Endothelial cell (in vitro differentiated cells): ENCODE measurements at places on chromosomes 2 and 18.

- no peak overlapping the region for H3K4me3 ChIP-seq
- H3K36me3 ChIP-seq, result no peaks in the 10 kb centered on the region
- no peak overlapping the region for H3K27ac ChIP-seq
- H3K4me1 ChIP-seq, result peaks cover 3% of the 10 kb centered on the region
- DNase-seq, result no peak
Measured at GRCh38 chr18:11502368-11502767, 107.0 kb upstream of the SLC35G4 start.

DNA sequence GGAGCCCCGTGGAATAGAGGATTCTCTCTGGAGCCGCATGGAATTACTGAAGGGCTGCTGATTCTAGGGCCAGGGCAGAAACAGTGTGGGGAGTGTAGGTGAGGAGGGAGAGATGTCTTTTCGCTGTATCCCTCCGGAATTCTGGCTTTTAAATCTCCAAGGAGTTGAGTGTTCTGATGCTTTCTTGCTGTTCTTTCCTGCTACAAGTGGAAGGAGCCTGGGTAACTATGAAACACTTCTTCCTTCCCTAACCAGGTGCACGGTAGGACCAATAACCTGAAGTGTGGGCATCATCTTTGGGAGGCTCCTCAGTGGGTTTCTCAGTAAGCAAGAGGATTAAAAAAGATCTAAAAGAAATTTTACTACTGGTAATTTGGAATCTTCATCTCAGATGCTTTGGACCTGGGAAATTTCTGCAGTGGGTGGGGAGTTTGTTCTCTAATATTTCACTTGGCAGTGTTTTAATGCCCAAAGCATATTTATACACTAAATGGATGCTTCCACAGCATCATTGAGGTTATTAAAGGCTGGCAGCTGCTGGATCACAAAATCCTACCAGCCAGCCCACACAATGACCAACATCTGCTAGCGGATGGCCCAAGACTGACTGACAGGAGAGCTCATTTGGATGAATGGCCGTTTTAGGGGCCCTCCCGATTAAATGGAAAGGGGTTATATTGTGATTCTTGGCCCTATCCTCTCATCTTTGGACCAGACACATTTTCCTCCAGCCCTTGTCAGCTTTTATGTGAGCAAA is 2.1 kb downstream of the EML6 start:
- DNase-seq, result peak; percentile 4
- peak overlapping the region; percentile 89 for H3K4me3 ChIP-seq
- peaks cover 11% of the 10 kb centered on the region for H3K4me1 ChIP-seq
- H3K27me3 ChIP-seq, result peaks cover 16% of the 10 kb centered on the region

GRCh38 chr2:65939687-65940086 is 495.2 kb upstream of the MEIS1 start:
- H3K4me1 ChIP-seq, result peaks cover 7% of the 10 kb centered on the region
- H3K36me3 ChIP-seq, result no peaks in the 10 kb centered on the region
- H3K27ac ChIP-seq, result no peak overlapping the region
- no peak for DNase-seq
- no peak overlapping the region for H3K4me3 ChIP-seq

DNA sequence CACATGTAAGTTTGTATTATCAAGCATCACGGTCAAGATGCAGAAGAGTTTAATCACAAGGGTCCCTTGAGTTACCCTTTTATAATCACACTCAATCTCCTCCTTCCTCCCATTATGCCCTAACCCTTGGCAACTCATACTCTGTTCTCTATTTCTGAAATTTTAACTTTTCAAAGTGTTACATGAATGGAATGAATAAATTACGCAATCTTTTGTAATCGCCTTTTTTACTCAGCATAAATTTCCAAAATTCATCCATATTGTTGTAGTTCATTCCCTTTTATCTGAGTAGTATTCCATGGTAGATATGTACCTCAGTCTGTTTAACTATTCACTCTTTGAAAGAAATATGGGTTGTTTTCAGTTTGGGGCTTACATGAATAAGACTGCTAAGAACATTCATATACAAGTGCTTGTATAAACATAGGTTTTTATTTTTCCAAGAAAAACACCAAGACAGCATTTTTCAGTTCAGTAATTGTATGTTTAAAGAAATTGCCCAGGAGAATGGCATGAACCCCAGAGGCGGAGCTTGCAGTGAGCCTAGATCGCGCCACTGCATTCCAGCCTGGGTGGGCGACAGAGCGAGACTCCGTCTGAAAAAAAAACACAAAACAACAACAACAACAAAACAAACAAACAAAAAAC is 430.9 kb upstream of the KCNH7 start:
- no peak overlapping the region for H3K4me3 ChIP-seq
- peaks cover under 1% of the 10 kb centered on the region for H3K4me1 ChIP-seq
- H3K27ac ChIP-seq, result no peak overlapping the region

GRCh38 chr2:70946832-70947442 is 11.2 kb downstream of the ATP6V1B1 start:
- no peak overlapping the region for H3K27ac ChIP-seq
- peak; percentile 71 for DNase-seq
- H3K36me3 ChIP-seq, result peaks cover 5% of the 10 kb centered on the region
- H3K27me3 ChIP-seq, result peaks cover 9% of the 10 kb centered on the region

DNA sequence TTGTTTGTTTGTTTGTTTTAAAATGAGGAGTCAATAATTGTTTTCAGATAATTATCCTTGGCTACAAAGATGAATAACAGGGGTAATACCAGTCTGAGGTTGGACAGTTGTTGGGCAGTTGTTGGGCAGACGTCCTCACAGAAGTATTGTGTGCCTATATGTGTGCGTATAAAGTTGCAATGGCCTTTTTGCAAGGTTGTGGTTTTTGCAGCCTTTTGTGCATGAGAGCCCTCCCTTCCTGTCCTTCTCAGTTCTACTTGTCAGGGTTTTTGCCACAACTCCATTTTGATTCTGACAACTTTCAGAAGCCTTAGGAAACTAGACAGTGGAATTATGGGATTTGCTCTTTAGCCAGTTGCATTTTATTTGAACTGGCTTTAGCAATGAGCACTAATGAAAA is 6.0 kb upstream of the STK39 start:
- no peaks in the 10 kb centered on the region for H3K36me3 ChIP-seq
- no peak overlapping the region for H3K27ac ChIP-seq
- no peak for DNase-seq

GRCh38 chr2:182426918-182427240 is at the start of gene PDE1A:
Gene PDE1A (minus strand): TSS chr2:182427036.
- H3K27me3 ChIP-seq, result no peaks in the 10 kb centered on the region
- no peaks in the 10 kb centered on the region for H3K36me3 ChIP-seq
- H3K4me3 ChIP-seq, result no peak within 1 kb of the TSS
- DNase-seq, result no peak

DNA sequence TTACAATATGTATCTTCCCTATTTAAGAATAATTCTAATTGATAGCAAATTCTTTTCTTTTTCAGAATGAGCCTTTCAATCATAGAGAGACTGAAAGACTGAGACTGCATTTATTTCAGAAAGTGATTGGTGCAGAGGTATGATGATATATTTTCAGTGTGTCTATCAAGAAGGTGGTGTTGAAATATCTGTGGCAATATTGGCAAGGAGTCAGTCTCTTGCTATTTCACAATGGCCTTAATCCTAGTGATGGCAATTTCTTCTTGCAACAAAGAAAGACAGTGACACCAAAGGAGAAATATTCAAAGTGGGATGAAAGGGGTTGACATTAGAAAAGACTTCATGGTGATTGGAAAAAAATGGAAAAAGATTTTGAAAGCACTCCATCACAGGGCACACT is 21.7 kb upstream of the ZBTB14 start:
- no peak overlapping the region for H3K4me3 ChIP-seq
- H3K27me3 ChIP-seq, result no peaks in the 10 kb centered on the region
- no peak overlapping the region for H3K27ac ChIP-seq

- H3K36me3 ChIP-seq, result no peaks in the 10 kb centered on the region
- no peak for DNase-seq
- peaks cover 17% of the 10 kb centered on the region for H3K4me1 ChIP-seq
- peaks cover 10% of the 10 kb centered on the region for H3K27me3 ChIP-seq
- H3K27ac ChIP-seq, result no peak overlapping the region
Measured at GRCh38 chr18:11020877-11021414, 128.4 kb downstream of the PIEZO2 start.

- peaks cover 1% of the 10 kb centered on the region for H3K27me3 ChIP-seq
- no peak overlapping the region for H3K4me3 ChIP-seq
- H3K36me3 ChIP-seq, result no peaks in the 10 kb centered on the region
- H3K27ac ChIP-seq, result no peak overlapping the region
Measured at GRCh38 chr18:1499265-1499664, 594.6 kb downstream of the ADCYAP1 start.

DNA sequence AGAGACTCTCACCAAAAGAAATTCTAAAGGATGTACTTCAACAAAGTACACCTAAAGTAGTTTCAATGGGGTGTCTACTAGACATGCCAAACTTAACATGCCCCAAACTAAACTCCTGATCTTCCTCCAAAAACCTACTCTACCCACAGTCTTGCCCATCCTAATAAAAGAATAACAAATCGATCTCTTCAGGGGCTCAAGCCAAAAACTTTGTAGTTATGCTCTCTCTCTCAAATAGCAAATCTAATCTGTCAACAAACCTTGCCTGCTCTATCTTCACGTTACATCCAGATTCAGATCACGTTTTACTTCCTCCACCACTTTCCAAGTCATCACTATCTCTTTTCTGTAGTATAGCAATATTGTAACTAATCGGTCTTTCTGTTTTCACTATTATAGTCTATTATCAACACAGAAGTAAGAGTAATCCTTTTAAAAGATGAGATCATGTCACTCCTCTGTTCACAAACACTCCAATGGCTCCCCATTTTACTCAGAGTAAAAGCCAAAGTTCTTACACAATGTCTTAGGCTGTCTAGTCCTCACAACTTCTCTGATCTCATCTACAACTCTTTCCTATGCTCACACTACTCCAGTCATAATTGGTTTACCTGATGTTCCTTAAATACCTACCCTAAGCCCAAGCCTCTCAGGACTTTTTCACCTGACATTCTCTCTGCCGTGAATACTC is 79.9 kb downstream of the THADA start:
- no peaks in the 10 kb centered on the region for H3K27me3 ChIP-seq
- DNase-seq, result no peak
- H3K4me1 ChIP-seq, result no peaks in the 10 kb centered on the region
- no peak overlapping the region for H3K27ac ChIP-seq
- peaks cover 2% of the 10 kb centered on the region for H3K36me3 ChIP-seq

DNA sequence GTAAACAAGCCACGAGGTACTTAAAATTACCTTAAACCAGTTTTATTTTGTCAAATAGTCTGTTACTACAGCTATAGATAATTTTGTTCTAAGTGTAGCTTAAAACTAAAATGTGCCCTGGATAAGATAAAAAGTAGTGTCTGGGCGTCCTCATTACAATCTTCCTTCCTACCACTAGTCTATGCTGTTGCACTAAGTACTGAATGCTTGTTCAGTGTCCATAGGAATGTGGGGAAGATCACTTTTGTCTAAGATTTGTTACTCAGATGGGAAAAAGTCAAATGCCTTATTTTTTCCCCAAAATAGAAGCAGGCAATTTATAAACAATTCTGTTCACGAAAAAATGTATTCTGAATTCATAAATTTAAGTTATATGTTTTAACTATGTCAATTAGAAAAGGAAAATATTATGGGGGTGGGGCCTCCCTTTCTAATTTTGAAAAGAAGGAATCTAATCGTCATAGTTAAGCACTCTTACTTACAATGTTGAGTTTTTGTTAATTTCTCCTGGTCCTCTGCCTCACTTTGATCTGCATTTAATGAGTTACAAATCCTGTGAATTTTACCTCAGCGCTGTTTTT is 140.4 kb upstream of the VRK2 start:
- no peaks in the 10 kb centered on the region for H3K27me3 ChIP-seq
- no peaks in the 10 kb centered on the region for H3K4me1 ChIP-seq
- H3K36me3 ChIP-seq, result no peaks in the 10 kb centered on the region
- DNase-seq, result no peak

DNA sequence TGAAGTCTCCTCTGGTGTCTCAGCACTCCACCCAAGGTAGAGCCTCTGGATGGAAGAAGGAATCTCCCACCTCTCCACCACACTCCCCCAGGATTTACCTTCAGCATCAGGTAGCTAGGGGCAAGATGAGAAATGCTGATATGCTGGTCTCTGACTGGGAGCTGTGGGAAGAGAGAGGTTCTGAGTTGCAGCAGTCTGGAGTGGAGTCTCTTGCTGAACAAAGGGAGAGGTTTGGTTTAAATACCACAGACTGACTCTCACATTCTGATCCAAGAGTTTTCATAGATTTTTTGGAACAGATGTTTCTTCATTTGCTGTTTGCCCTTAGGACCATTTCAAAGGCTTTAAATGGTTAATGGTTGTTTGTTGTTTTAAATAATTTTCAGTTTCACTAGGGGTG is 1.1 kb upstream of the CFLAR start:
- peak overlapping the region; percentile 96 for H3K27ac ChIP-seq
- H3K36me3 ChIP-seq, result peaks cover 16% of the 10 kb centered on the region
- no peaks in the 10 kb centered on the region for H3K27me3 ChIP-seq
- H3K4me3 ChIP-seq, result peak overlapping the region; percentile 85

- no peak for DNase-seq
- no peaks in the 10 kb centered on the region for H3K27me3 ChIP-seq
- H3K27ac ChIP-seq, result no peak overlapping the region
- H3K36me3 ChIP-seq, result peaks cover 4% of the 10 kb centered on the region
- H3K4me1 ChIP-seq, result peaks cover 2% of the 10 kb centered on the region
Measured at GRCh38 chr2:128554151-128554769, 235.6 kb upstream of the HS6ST1 start.

DNA sequence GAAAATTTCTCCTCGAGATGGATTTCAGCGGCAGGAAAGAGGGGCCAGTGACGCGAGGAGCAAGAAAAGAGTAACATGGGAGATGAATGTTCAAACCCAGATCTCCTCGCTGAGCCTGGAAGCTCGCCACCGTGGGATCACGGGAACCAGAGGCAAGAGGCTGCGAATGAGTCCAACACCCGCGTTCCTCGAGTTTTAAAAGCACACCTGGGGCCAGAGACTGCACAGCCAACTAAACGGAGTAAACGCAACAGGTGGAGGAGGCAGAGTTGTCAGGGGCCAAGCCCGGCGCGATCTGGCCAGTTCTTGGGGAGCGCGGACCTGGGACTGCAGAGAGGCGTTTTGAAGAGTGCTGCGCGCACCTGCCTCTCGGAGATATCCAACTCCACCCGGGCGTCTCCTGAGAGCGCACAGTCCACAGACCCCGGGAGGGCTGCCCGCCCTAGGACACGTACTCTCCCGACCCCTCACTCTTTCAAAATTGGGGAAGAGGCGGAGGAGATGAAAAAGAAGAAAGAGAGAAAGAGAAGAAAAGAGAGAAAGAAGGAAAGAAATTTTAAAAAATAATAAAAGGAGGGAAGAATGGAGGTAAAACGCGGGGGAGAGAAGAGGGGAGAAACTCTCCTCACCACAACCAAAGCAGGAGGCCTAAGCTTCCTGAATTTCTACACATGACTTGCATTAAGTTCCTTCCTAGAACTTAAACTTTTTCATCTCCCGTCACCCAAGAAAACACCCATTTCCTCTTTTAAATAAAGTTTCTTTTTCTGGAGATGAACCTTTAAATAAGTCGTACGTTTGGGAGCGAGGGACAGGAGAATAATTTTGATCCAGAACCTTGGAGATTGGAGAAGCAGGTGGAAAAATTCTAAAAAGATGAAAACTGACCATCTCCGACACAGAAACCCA is 5.3 kb upstream of the PAX3 start:
- peaks cover 8% of the 10 kb centered on the region for H3K36me3 ChIP-seq
- no peak for DNase-seq
- no peak overlapping the region for H3K27ac ChIP-seq
- H3K4me1 ChIP-seq, result peaks cover 69% of the 10 kb centered on the region

- H3K4me1 ChIP-seq, result no peaks in the 10 kb centered on the region
- H3K36me3 ChIP-seq, result no peaks in the 10 kb centered on the region
- no peak for DNase-seq
- no peaks in the 10 kb centered on the region for H3K27me3 ChIP-seq
- no peak overlapping the region for H3K4me3 ChIP-seq
Measured at GRCh38 chr2:195026261-195026660, 630.8 kb upstream of the SLC39A10 start.
